ENCODE measurements at places on chromosomes 5 and 9. TPM values are rescaled to one million over a fixed set of nuclear protein-coding genes. Genes with fewer than 3 reads are reported as not detected.

DNA sequence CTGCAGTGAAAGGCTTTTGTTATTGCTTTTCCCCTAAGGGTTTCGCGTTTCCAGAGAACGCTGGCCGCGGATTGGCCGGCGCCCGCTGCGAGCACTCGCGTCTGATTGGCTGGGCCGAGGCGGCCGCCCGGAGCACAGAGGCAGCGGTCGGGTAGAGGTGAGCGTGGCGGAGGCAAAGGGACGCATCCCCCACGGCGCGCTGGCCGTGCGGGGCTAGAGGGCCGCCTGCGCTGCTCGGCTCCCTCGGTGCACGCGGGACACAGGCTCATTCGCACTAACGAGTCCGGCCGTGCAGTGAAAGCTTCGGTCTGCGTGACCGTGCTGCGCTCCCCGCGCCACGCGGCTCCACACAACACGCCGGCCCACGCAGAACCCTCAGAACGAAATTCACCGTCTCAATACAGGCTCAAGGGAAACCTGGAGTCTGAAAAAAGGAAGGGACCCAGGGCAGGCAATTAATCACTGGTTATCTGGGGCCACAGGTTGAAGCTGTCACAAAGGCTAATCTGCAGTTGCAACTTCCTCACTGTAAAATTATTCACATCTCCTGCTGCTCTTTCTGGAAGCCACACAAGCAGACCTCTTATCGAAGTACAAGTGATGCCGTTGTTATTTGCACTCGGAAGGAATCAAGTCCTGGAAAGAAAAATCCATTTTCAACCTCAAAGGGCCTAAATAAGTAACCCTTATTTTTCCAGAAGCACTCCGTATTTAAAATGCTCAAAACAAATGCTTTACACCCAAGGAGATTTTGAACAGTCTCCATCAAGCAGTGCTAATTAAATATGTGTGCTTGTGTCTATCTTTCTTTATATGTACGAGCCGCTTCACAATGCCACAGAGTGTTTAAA, 94.6 kb downstream of the ZNF608 start:
- DNase-seq = no peak

DNA sequence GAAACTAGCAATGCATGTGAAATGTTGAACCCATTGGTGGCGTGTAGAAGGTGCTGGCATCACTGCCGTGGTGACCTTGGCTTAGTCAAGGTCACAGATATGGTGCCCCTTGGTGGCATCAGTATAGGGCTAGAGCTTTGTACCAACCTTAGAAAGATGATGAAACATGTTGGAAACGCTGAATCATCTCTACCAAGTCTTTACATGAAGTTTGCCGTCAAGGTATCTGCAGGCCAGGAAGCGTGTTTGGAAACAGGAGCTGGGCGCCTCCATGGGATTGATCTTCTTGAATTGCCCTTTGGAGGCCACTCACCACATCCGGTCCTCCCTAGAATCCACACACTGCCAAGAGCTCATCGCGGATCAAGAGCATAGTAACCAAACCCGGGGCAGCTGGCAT, 16.9 kb upstream of the BOD1 start:
- DNase-seq = no peak

DNA sequence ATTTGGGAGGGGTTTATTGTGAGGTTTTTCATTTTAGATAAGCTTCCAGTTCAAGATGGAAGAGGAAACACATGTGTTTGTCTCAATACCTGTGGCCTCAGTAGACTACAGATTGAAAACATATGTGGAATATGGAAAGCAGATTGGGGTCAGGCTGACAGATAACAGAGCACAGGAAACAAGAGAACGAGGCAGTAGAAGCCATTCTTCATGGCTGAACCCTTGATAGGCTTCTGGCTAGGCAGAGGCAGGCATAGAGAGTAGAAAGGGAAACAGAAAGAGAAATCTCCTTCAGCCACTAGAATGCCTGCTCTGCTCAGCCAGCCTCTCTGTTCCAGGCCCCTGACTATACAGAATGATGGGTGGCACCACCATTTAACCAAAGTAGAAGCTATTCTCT, 152.5 kb downstream of the MUSK start:
- no peak for DNase-seq

DNA sequence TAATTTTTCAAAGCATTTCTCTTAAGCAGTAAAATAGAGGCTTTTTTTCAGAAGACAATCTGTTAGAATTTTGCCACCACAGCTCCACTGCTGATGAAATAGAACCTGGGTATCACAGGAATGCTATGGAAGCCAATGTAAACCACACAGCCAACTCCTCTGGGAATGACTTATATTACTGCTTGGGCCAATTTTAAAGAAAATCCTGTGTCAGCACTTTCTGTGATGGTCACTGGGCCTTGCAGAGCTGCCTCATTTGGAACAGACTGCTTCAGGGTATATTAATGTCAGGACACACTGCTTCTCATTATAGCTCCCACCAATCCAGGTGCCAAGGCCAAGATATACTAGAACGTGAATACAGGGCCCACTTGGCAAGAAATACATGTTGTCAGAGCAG, 144.1 kb upstream of the ACTBL2 start:
- no peak for DNase-seq

- DNase-seq = no peak
Observed at GRCh38 chr9:92342825-92343488, 17.2 kb downstream of the CENPP start.

DNA sequence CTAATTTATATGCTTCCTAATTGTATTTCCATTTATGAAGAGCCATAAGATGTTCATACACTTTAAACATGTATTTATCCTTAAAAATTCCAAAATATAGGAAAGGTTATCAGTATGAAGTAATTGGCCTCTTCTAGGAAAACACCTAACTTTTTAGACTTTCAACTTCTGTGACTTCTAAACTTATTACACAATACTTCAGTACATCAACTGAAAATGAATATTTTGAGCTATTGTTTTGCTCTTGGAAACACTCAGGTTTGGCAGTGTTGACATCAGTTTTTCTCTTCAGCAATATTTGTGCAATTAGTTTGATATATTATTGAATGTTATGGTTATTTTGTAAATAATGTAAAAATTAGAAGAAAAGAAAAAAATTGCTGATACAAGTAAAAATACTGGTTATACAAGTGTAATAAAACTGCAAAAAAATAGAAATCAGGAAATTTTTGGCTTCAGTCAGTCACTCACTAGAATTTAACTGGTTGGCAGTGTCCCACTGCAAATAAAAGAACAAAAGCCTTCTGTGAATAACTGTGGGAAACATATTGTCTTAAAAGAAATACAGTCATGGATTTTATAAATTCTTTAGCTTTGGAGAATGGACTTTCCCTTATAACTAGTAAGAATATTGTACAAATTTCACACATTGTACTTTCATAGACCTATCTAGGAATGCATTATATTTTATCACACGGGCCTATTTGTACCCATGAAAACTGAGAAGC, 635.9 kb downstream of the TLE1 start:
- DNase-seq = no peak

GRCh38 chr5:66529182-66529581, 67.0 kb upstream of the MAST4 start:
- no peak for DNase-seq

DNA sequence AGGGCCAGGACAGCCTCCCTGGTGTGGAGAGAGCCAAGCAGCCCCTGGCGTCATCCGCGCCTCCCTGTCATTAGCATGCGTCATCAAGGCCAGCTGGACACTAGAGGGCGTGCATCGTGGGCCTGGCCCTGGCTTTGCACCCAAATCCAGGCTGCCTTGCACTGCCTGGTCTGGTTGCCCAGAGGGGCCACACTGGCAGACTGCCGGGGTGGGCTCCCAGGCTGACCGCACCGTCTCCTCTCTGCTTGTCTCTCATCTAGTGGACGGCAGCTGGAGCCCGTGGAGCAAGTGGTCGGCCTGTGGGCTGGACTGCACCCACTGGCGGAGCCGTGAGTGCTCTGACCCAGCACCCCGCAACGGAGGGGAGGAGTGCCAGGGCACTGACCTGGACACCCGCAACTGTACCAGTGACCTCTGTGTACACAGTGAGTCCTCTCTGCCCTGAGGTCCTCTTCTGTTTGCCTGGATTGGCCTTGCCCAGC, 29.0 kb downstream of the HK3 start:
- peak; percentile 49 for DNase-seq

GRCh38 chr9:130589754-130590153, 10.4 kb downstream of the FUBP3 start:
- DNase-seq = no peak

- DNase-seq = no peak
Observed at GRCh38 chr5:115289104-115289503, 7.3 kb downstream of the CCDC112 start.

DNA sequence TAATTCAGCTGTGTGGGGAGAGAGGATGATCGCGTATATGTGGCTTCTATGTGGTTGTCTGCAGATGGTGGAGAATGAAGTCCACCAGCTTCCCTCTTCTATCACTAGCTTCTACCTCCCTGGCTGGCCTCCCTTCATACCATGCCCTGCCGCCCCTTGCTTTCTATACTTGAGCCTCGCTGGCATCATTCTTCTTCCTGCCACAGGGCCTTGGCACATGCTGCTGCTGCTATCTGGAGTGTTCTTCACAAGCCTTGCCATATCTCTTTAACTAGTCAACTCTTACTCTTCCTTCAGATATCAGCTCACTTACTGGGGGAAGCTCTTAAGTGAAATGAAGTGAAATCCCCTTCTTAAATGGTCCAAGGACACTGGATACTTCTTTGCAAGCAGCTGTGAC, 100.4 kb downstream of the FGF1 start:
- DNase-seq = no peak

DNA sequence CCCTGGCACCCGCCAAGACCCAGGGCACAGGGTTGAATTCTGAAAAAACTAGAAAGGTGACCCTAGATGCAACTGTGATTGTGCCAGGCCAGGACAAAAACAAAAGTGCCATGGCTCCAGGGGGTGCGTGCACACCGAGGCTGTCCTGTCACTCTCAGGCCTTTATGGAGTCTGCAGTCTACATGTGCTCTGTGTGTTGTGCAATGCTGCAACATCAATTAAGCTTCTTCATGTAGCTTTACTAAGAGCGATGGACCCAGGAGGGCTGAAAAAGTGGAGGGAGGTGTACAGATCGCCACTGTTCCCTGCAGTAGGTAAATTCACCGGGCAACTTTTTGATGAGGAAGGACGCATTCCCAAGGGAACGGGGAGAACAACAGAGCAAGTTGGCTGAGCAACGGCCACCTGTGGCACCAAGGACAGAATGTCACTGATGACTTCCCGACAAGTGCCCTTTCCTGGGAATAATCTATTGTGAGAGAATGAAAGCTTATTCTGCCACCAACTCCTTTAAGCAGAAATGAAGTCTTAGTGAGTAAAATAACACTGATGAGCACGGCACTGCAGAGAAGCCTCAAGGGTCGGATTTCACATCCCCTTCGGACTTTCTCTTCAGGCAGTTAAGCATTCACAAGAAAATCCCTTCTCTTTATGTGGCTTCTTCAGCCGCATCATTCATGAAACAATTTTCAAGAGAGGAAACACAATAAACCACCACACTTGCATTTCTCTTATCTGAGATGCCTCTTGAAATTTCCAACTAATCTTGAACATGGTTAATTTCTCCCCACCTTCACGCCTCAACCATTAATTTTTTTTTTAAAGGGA, 149.6 kb downstream of the DROSHA start:
- no peak for DNase-seq

GRCh38 chr5:40141896-40142295, 537.8 kb upstream of the PTGER4 start:
- DNase-seq = no peak

DNA sequence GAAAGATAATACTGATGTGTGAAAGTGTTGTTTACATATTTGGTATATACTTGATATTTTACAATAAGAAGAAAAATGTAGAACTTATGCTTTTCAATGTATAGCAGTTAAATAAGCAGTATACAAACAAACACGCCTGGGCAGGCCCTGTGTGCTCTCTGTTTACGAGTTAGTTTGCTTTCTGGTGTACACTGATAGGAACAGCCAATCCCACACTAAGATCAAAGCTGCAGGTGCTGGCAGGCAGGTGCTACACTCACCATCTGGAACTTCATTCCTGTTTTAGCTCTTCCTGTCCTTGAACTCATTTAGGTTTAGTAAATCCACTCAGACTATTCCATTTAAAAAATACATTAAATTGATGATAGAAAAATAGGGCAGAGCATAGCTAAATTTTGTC, 614.7 kb upstream of the ST8SIA4 start:
- no peak for DNase-seq

DNA sequence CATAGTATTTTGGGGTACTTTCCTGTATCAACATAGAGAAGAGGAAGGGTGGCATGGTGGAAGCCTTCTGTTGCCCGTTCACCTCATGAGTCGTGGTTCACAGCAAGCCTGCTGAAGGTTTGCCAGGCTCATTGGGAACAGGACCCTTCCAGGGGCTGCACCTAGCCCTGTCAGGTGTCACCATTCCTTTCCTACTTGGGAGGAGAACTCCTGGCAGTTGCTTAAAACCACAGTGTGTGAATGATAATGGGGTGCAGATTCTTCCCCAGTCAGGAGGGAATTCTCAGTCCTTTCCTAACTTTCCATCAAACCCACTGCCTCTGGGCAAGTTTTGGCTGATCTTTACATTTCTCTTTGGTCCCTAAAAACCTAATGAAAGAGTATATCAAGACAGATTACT, 99.4 kb upstream of the CTNND2 start:
- DNase-seq = no peak

DNA sequence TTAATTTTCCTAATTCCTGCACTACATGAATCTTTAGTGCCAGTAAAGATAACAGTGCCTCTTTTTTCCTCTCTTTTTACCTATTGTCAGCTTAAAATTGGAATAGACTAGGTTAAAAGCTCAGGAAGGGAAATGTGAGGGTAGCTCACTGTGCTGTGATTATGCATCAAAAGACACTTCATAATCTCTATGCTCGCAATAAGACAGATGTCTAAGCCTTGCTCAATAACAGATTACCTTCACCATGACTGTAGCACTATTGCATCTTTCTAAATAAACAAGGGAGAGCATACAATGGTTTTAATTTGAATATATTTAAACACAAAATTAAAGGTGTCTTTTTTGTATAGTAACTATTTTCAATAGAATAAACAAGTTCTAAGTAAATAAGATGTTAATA, 130.1 kb downstream of the FBN2 start:
- DNase-seq = no peak

GRCh38 chr5:2466966-2467365, 284.5 kb downstream of the IRX2 start:
- DNase-seq = no peak

Gene NREP
- total RNA-seq = 80.9 TPM

Gene TIMD4
- total RNA-seq = not detected

Gene SPINK5
- not detected for total RNA-seq

Gene PTGR1
- total RNA-seq = 57.9 TPM

Gene CDKN2B
- 8.3 TPM for total RNA-seq

Gene BARHL1
- total RNA-seq = not detected

Gene ANAPC2
- 36.2 TPM for total RNA-seq

Gene SPATA31D4
- total RNA-seq = not detected

Gene DEPDC1B
- 6.7 TPM for total RNA-seq

Gene C8G
- 0.82 TPM for total RNA-seq

Gene PCDHGB7
- 6.4 TPM for total RNA-seq

All from HFFc6 (cell line).